ENCODE measurements at places on chromosomes 12 and 14.

- DNase-seq: no peak
These were observed 174.3 kb downstream of the FOXN3 start for GRCh38 chr14:89242652-89243279.

DNA sequence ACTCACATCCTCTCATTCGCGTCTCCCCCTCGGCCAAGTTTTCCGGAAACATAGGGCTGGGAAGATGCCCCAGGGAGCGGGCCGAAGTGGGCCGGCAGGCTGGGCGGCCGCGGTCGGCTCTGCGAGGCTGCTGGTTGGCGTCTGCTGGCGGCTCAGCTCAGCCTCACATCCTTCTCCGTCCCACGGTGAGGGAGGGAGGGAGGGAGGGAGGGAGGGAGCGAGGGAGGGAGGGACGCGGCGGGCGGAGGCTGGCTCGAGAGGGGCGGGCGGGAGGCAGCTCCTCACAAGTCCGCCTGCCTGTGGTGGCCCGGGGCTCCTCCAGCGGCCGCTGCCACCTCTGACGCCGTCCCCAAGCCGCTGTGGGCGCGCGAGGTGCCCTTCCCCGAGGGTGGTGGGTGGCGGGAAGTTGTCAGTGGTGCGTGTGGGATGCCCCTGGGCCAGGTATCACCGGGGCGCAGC, 93.8 kb downstream of the RFLNA start:
- DNase-seq: peak; percentile 41

DNA sequence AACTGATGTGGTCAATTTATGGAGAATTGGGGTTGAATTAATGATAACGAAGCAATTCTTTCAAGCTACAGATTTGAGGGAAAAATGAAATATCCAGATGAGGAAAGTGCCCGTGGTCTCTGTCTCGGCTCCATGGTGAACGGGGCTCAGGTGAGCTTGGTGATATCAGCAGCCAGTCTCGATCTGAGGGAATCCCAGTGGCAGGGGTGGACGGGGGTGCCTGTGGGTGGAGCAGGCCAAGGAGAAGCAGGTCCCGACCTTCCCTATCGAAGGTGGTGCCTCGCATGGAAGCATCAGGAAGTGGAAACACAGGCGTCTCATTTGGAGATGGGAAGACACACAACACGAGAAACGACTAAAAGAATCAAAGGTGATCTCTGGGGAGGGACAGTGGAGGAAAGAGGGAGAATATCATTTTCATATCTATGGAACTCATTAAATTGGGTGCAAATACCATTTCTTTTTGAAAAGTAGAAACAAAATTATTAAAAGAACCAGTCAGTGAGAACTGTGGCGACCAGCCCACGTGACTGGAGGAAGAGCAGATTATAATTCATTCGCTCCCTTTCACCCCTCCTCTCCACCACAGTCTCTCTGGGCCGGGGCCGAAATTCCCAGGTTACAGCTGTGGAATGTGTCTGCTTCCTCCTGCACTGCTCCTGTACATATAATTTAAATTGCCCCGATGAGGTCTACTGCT, 354.3 kb upstream of the SFSWAP start:
- DNase-seq: no peak

GRCh38 chr12:6839482-6840201, 1.1 kb upstream of the GNB3 start:
- peak; percentile 17 for DNase-seq
